Gastrocnemius medialis (tissue), 4 donors: ENCODE measurements at places on chromosomes 1 and 21. TPM values are rescaled to one million over a fixed set of nuclear protein-coding genes. Genes with fewer than 3 reads are reported as not detected.

DNA sequence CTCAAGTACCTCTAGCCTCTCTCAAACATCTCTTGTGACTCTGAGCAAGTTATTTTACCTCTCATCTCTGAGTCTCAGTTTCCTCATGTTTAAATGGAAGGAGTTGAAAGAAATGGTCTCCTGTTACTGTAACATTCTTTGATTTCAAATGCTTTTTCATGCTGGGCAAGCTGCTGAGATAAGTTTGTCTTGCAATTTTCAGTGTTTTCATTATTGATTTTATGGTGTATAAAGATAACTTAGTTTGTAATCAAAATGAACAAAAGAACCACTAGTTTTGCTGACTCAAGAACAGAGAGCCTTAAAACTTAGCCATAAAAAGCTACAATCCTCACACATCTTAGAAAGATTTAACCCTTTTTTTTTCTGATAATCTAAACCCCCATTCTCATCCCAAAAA, 4.5 kb downstream of the LIPI start:
- DNase-seq: no peak

DNA sequence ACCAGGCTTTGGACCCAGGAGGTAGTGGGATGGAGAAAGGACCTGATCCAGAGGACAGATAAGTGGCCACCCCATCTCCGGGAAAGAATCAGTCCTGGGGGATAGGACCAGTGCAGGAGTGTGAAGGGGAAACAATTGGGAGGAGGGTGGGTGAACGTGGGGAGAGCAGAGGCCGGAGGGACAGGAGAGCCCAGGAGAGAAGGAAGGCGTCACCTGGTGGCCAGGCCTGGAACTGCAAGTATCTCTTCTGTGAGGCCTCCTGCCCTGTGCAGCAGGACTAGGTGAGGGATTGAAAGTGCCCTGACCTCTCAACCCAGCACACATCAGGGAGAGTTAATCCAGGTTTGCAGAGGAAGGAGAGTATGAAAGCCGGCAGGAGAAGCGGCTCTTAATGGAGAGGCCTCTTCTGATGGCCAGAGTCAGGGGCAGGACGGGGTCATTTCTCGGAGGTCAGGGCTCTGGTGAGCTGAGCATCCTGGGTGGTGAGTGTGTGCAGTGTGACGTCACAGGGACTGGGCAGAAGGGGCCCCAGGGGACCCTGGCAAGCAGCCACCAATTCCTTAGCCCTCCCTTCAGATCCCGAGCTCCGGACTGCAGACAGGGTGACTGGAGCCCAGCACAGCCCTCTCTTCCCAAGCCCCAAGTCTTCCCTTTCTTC, 9.2 kb upstream of the LAD1 start:
- DNase-seq: peak; percentile 81

- no peak for DNase-seq
Measured at GRCh38 chr1:234730770-234731568, 121.0 kb upstream of the IRF2BP2 start.

- DNase-seq: no peak
Measured at GRCh38 chr1:158932171-158932570, 819 bp downstream of the PYHIN1 start.

DNA sequence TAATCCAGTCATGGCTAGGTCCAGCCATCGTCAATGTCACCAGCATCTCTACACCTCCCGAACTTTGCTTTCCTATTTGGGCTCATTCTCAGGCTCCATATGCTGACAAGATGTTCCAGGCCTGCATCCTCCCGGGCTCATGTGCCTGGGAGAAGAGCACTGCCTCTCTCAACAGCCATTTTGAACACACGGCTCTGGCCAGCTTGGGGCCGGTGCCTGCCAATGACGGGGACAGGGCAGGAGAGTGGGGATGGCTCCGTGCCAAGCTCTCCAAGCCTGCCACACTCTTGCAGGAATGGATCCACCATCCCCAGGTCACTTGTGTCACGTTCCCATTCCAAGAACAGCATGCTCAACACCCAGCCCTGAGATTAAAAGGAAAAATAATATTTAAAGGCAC, 61.4 kb upstream of the PAX7 start:
- DNase-seq: no peak

DNA sequence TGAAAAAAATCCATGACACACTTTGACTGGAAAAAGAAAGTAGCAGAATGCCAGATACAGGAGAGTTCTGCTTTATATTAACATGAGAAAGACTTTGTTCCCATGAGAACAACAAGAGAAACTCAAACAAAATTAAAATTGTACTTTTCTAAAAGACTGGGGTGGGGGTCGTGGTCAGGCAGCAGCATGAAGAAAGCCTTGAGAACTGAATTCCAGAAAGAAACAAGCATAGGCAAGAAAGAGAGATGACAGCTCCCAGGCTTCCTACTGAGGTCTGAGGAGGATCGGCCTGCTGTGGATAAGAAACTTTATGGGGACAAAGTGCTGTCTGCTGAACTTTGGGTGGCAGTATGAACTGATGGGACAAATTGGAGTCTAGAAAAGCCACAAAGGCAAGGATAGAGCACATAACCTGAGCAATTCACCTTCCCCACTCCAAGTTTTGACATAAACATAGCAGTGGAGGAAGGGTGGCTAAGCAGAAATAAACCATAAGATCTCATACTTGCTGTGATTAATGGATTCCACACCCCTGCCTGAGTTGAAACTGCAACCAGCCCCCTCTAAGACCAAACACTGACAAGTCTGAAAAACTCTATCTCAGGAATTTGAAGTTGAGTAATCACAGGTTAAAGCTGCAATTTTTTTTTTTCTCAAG, 43.7 kb downstream of the COL6A1 start:
- no peak for DNase-seq

DNA sequence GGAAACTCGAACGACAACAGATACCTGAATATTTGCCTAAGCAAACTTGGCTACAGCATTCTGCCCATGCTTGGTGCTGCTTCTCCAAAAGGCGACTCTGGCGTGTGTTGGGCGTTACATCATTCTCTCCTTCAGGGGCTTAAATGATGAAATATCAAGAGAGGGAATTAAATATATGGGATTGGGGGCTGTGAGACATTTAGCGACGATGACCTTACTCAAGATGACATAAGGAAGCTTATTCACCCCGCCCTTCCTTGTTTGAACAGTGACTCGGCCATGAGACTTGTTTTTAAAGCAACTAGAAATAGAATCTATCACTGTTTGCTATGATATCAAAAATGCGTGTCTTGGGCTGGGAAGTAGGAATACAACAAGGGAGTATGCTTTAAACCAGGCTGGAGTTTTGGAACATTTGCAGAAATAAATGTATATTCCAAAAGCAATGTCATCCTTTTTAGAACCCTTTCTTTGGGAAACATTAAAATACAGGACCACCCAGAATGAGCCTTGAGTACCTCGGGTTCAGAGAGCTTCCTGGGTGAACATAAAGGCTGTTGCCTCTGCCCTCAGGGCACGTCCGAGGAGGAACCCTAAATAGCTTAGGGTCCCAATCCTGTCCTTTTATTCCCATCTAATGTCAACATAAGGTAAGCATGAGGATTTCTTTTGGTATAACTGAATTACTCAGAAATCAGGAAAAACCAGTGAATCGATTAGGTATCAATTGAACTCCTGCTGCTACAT, 123.3 kb upstream of the SLC45A1 start:
- DNase-seq: no peak

GRCh38 chr21:40819071-40819900, 27.7 kb downstream of the DSCAM start:
- DNase-seq: no peak

DNA sequence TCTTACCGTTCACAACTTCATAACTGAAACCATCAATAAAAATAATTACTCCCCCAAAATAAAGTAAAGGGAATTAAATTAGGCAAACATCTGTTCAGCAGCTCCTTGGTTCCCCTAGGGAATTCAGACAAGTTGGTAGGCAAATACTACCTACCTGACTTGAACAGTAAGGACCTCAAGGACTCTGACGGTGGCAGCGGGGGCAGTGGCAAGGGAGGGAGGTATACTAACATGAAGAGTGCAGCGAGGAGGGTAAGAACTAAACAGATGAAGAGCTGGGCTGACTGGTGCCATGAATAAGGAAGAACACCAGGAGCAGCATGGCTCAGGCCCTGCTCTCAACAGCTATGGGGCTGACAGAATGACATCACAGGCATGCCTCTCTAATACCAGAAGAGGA, 33.1 kb downstream of the MTOR start:
- no peak for DNase-seq

- no peak for DNase-seq
Measured at GRCh38 chr1:229864686-229865230, 202.3 kb upstream of the GALNT2 start.

- DNase-seq: no peak
Measured at GRCh38 chr1:66349242-66349641, 184.7 kb upstream of the SGIP1 start.

DNA sequence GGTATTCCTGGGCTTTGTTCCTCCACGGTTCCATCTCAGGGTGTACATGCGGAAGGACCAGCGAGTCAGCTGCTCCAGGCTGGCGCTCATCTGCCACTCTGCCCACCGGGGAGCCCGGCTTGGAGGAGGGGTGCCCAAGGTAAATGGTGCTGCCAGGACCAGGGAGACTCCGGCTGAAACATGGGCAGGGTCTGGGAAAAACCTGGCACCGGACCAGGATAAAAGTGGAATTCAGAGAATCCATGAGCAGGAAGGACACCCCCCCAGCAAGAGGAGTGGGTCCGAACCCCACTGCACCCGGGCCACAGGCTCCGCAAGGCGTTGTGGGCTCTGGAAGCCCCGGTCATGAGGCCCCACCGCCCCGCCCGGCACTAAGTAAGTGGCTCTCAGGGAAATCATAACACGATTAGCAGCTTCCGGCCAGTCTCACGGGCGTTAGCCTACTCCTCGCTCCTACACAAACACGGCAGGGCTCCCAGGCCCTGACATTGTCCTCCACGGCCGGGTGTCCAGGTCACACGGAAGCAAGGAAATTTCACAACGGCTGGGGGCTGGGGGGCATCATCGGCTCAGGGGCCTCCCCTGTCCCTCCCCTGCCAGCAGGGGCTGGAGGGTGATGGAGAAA, 21.1 kb downstream of the MEGF6 start:
- no peak for DNase-seq

DNA sequence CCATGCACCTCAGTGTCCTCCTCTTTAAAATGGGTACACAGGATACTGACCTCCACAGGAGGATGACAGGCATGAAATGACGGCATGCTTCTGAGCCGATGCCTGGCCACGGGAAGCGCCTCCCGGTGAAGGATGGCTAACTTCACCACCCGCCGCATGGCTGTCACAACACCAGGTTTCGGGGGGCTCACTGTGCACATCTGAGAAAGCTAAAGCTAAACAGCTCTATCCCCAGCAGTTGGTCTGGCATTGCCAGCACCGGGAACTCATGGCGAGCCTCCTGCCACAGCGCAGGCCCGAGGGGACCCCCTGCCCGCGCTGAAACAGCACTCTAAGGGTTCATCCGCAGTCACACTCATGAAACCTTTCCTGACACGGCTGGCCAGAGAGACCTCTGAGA, 16.0 kb downstream of the NPHP4 start:
- no peak for DNase-seq

GRCh38 chr1:160862203-160863060, at the start of gene CD244:
TSS of gene CD244 (minus strand) at chr1:160862887. CDS start at chr1:160862677, 210 bp downstream.
- DNase-seq: peak; percentile 18

DNA sequence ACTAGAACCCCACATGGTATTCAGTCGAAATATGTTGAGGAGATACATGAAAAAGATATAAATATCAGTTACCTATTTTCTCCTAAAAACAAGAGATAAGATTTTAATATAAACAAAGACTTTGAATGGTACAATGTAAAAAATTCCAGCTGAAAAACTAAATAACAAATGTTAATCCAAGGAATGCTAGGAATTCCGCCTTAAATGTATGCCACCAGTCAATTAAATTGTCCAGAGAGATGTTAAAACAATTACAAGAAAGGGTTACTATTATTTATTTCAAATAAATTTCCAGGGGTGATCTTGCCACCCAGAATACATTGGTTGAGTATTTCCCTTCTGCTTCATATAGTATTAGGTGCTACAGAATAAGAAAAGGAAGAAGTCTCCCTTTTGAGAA, 4.2 kb downstream of the ADSS2 start:
- no peak for DNase-seq

- no peak for DNase-seq
Measured at GRCh38 chr21:42374864-42375499, 8.6 kb upstream of the TFF1 start.

DNA sequence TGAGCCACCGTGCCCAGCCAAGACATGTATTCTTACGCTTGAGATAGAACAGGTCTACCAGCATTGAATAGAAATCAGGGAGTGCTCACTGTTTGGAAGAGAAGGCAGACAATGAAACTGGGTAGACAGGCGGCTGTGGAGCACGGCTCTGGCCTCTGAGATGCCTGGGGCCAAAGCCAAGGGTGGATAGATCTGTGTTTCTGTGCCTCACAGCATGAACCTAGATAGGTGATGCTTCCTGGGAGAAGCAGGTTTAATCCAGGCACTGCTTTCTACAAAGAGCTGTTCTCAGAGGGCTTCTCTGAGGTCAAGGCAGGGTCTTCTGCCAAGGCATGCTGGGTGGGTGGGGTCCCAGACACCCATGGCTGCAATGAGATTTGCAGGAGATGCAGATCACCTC, 24.6 kb upstream of the PRSS38 start:
- no peak for DNase-seq

DNA sequence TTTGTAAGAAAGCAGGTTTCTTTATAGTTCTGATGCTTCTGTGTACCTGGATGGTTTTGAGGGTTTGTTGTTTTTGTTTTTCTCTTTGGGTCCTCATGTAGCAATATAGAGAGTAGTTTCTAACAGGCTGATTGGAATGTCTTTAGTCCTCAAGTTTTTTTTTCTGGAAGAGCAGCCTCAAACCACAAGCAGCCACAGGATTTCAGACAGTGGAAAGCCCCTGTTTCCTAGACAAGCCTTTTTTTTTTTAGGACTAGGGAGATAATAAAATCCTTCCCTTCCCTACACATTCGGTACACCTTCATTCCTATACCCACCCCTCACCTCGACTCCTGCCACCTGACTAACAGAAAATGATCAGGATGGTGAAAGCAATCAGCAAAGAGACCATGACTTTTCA, 47.6 kb downstream of the ACP6 start:
- DNase-seq: no peak

DNA sequence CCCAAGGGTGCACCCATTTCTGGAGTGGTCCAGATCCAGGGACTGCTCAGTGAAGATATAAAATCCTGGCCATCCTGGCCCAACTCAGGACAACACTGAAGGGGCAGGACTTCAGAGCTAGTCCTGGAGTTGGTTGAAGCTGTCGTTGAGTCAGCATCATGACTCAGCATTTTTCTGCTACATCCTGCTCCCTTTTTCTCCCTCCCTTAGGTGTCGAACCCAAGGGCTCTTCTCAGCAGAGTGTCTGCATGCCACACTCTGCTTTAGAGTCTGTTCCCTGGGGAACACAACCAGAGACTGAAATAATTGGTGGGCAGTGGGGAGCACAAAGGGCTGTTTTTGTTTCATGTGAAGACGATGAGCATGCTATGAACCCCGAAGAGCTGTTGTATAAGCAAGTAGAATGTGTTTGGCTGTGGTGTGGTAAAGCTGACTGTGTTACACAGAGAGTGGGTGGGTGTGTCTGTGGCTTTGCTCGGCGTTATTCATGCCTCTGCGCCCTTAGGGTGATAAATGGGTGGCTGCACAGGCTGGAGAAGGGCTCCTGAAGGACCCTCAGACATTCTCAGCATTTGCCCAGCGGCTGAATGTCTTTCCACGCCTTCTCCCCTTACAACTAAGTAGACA, 167.2 kb downstream of the CYYR1 start:
- no peak for DNase-seq

GRCh38 chr1:245014247-245015029, 140.3 kb upstream of the KIF26B start:
- DNase-seq: no peak

GRCh38 chr1:156803086-156803851, 13.4 kb downstream of the SH2D2A start:
- no peak for DNase-seq

Gene NMNAT2
- 0.10 TPM for total RNA-seq

Gene TRIM67
- total RNA-seq: not detected

Gene NUP210L
- not detected for total RNA-seq

Gene ZNF669
- 2.0 TPM for total RNA-seq

Gene TBX15
- total RNA-seq: 230 TPM
